ENCODE measurements at places on chromosomes 7 and 10. TPM values are rescaled to one million over a fixed set of nuclear protein-coding genes. Genes with fewer than 3 reads are reported as not detected.

DNA sequence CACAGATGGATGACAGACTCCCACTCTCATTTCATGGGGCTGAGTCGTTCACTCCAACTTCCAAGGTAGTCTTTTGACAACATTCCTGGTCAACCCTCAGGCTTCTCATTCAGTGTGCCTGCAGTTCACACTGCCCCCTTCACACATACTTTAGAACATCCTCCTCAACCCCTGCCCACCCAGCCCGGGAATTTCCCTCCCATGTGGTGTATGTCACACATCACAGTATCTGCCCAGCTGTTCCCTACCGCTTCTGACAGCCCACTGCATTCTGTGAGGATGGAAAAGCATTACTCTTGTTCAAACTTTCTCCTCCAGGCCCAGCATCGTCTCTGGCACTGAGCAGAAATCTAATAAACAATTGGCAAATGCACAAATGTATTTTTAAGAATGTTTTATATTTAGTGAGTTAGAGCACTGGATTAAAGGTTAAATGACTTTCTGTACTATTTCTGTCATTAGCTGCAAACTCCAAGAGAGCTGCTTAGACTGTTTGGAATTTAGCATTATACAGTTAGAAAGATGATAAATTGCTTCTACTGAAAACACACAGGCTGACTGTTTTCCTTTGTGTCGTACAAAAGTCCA is 110.4 kb downstream of the SFMBT2 start:
- DNase-seq: no peak

The TLX1 gene
- not detected for total RNA-seq

The THSD7A gene
- total RNA-seq: 12.1 TPM

The NCF1 gene
- 0.63 TPM for total RNA-seq

- peak; percentile 35 for DNase-seq
Measured at GRCh38 chr7:131244259-131244852, 83.3 kb upstream of the MKLN1 start.

GRCh38 chr10:21969326-21970287 is 33.9 kb downstream of the DNAJC1 start:
- no peak for DNase-seq

DNA sequence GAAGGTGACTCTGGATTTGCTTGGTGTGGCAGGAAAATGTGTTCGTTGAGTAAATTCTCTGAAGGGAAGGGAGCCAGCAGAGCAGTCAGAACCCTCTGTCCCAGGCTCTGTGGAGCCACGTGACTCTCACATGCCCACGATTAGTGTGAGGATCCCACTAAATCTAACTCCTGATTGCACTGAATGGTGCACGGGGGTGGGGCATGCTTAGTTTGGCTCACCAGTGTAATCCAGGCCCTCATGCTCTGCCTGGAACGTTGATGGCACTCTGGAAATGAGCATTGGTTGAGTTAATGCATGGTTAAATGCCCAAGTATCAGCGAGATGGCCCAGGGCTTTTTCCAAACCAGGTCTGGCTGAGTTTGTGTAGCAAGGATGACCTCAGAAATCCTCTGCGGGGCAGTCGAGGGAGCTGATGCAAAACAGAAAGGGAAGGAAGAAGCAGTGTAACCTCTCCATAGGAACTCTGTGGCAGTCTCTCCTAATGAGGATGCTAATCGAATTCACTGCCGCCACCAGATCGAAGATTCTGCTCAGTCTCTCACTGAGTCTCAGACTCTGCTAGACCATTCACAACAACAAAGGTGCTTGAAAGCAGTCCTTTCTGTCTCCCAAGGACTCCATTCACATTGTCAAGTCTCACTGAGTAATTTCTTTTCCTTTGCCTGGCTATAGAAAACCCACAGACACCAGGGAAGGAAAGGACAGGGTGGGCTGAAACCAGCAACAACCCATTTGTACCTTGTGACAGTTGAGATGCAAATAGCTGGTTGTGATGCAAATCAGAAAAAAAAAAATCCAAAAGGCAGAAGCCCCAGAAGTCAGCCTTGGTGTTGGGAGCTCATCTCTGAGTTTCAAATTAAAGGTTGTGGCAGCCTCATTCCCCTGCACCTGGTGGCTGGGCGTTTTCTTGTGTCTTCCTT is 98.1 kb downstream of the C10orf105 start:
- DNase-seq: peak; percentile 49

The LRMDA gene
- total RNA-seq: 23.2 TPM
